Memory B cell (primary cell): ENCODE measurements at places on chromosomes 1 and 21.

DNA sequence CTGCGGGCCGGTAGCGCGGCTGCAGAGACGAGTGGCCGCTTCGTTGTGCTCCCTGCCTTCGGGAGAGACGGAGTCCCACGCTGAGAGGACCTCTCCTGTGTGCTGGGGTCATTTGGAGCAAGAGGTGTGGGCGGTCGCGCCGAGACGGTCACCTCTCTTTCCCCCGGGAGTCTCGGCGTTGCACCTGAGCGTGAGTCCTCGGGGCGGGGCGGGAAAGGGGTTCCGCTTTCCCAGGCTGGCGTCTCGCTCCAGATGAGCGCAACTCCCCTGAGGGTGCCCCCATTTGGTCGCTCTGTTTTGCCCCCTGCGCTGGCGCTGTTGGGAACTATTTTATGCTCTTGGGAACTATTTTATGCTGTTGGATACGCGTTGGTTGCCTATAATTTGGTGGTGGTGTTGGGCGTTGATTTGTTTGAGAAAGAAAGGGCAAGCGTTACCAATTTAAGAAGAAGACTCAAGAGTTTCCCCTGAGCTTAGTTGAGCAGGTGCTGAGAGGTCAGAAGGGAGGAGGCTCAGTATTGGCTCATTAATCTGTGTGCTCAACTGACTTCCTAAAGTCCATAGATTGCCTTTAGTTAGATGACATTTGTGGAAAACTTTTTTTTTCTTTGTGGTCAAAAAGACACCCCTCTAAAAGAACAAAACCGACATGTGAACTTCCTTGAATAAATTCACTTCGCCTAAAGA lies 683 bp downstream of the LRRC8B start:
- DNase-seq, result peak; percentile 53

DNA sequence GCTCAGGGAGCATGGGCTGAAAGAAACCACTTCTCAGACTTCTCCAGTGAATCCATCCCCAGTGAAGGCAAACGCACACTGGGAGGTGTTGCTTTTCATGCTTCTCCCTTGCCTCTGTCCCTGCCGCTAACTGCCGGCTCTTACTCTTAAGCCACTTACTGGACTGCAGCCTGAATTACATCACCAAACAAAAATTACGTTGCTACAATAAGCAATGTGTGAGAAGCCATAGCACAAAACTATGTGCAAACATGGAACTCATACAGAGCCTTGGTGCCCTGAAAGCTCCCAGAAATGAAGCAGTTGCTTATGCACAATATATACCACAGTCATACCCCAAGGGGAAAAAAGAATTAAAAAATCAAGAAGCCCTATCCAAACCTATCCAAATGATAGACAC lies 375.2 kb downstream of the KCNH1 start:
- no peak for DNase-seq

DNA sequence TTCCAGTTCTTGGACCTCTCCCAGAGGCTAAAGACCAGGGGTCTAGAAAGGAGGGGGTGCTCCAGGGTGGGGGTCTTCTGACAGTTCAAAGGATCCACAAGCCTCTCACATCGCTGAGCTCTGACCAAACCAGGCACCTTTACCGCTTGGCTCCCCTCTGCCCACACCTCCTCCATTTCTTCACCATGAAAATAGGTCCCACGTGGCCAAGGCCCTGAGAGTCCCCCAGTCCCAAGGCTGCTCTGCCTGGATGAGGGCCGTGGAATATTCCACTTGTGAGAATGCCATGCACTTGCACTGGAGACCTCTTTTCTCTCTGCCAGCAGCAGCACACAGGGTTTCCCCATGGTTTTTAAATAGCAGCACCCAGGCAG lies 87.4 kb downstream of the ITPKB start:
- DNase-seq, result no peak

- no peak for DNase-seq
Observed at GRCh38 chr1:2945821-2946231, 75.4 kb upstream of the ACTRT2 start.

- DNase-seq, result no peak
Observed at GRCh38 chr1:203299169-203299568, 6.2 kb upstream of the BTG2 start.

DNA sequence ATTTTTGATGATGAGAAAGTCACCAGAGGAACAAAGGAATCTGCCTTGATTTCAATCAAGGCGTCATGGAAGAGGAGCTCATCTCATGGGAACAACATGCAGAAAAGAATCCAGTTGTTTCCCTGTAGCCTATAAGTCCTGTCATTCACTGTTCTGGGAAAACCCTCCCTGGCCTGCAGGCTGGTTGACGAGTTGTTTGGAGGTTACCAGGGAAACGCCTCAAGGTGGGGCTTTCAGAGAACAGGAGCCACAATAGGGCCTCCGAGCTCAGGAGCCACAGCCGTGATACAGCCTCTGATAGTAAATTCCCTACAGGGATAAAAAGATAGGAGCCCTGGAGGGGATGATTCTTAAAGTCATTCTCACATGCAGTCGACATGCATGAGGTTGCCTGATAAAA lies 135.2 kb downstream of the PSMG1 start:
- DNase-seq, result no peak

- DNase-seq, result peak; percentile 39
Observed at GRCh38 chr1:101238031-101238628, 1.3 kb downstream of the S1PR1 start.

- no peak for DNase-seq
Observed at GRCh38 chr1:116487031-116487430, 83.8 kb downstream of the CD58 start.

DNA sequence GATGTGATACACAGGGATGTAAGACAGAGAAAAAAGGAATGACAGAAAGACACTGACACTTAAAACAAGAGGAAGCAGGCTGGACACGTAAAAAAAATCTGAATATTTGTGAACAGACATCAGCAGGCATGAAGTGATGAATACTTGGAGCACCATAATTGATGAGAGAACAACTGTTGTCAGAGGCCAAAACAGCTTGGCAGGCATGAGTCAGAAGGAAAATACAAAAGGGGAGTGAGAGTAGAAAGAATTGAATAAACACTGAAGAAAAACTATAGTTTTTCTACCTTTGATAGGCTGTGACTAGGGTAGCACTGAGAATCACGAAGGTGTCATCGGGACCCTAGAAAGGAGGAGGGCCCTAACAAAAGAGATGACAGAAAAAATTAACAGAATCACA lies 21.6 kb upstream of the GUCA2A start:
- no peak for DNase-seq

- no peak for DNase-seq
Observed at GRCh38 chr1:107795994-107796393, 169.0 kb downstream of the VAV3 start.

DNA sequence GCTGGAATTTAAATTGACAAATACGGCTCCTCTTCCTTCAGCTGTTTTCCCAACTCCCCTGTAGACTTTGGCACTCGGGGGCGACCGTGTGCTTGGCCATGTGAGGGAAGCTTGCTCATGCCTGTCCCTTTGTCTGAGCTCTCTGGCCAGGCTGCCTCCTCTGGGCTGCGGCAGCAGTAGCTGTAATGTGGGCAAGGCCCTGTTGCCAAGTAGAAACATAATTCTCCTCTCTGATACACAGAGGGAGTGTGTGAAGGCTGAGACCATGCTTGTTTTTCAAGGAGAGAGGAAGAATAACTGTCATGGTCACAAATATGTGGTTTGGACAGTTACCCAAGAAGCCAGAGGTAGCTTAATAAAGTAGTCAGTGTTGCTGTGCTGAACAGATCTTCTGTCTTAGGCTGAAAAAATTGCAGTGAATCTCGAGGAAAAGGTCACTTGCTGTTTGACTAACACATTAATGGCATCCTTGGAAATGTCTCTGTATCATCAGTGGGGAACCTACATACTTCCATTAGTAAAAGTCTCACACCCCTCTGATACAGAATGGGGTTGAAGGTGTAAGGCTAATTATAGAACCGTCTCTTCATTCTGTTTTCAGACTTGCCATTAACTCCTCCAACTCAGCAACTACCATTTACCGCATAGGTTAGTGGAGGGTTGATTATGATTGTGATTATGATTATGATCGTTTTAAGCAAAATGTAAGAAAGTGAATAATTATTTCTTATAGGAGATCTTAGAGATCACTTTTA lies 94.6 kb downstream of the TGFB2 start:
- DNase-seq, result no peak

DNA sequence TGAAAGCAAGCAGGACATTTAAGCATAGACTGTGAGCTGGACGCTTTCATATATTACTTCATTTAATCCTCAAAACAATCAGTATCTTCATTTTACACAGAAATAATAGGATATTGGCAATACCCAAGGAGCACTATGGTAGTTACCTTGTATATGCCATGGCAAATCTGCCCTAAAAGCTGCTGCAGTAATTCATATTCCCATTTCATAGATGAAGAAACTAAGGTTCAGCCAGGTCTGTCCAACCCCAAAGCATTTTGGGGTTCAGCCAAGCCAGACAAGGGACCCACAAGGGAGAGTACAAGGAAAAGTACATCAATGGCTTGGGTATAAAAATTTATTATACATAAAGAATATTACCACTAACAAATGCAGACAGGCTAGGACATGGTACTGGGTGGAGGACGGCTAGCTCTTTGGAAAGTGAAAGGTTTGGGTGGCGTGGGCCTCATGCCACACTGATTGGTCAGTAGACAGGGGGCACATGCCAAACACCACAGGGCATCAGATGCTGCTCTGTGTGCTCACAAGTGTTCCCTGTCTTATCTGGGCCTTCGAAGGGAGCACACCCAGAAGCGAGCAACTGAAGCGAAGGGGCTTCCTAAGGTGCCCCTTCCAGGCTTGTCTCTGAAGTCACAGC lies 23.9 kb upstream of the PTAFR start:
- DNase-seq, result no peak

DNA sequence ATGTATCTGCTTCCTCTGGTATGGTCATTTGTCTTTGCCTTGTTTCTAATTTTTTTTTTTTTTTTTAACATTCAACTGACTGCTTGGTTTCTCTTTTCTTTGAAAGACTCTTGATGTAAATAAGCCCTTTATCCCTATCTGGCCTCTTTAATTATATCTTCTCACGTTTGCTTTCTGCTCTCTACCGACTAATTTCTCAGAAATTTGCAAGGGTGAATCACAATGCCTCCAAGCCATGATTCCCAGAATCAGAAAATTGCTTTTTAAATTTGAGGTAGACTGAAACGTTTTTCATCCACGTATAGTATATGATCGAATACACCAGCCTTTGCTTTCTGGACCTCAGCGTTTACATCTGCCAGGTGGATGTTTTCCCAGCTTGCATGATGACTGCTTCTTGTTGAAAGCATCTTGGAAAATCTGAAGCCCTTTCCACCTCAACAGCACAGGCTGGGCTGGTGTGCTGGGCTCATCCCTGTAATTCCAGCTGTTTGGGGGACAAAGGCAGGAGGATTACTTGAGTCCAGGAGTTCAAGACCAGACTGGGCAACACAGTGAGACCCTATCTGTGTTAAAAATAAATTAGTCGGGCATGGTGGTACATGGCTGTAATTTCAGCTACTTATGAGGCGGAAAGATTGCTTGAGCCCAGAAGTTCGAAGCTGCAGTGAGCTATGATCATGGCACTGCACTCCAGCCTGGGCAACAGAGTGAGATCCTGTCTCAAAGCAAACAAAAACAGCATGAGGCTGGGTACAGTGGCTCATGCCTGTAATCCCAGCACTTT lies 35.0 kb upstream of the GPR137B start:
- DNase-seq, result no peak
